ENCODE measurements at places on chromosomes 6 and 20.

- no peak for DNase-seq
These were observed 243.1 kb upstream of the RAB32 start for GRCh38 chr6:146300521-146300920.

- DNase-seq, result no peak
These were observed 1.8 kb downstream of the LZTS3 start for GRCh38 chr20:3171391-3172125.

DNA sequence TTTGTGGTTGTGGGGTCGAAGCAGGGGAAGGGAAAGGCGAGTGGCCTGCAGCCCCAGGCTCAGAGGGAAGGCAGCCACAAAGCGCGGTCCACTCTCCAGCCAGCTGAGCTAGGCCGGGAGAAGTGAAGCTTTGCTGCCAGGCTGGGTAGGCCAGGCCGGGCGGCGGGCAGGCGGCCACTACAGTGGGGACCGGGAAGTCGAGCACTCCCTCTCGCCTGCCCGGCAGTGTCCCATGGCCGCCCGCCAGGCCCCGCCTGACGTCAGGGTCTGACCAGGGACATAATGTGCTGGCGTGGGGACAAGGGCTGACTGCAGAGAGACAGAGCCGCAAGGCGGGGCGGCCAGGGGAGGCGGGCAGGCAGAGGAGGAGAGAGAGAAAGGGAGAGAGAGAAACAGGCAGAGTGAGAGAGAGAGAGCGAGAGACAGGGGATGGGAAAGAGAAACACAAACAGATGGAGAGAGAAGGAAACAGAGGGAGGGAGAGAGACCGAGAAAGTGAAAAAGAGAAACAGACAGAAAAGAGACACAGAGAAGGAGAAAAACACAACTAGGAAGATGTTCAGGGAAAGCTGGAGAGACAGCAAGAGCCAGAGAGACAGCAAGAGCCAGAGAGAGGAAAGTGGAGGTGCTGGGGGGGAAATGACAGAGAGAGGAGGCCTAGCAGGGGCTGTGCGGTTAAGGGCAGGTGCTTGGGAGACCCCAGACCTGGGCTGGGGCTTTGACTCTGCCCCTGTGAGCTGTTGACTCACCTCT is 94.5 kb upstream of the PTPN1 start:
- peak; percentile 89 for DNase-seq

DNA sequence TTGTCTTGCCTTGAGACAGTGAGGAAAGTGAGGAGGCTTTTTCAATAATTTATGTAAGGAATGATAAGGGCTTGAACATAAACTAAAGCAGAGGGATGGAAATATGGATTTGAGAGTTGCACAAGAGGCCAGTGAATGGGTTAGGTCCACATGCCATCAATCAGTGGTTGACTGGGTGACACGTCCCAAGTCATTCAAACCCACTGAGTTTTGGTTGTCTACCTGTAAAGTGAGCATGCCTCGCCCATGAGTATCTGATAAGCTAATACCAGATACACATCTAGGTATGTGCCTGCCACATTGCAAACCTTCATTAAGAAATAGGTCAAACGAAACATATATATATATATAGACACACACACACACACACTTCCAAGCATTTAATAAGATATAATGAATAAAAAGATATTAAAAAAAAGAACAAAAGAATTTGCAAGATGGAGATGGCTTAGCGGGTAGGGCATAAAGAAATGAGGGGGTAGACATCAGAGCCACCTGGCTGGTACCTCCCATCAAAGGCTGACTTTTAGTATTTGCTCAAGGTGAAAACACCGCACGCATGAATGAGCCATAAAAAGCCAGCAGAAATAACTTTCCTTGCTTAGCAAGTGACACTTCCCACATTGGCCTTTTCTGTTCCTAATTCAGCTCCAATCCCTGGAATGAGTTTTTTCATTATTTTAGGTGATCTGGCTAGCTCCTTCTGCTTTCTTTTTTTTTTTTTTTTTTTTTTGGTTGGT is 109.1 kb upstream of the GGTLC1 start:
- DNase-seq, result no peak

- no peak for DNase-seq
These were observed 183.4 kb upstream of the CNR1 start for GRCh38 chr6:88349511-88349910.

DNA sequence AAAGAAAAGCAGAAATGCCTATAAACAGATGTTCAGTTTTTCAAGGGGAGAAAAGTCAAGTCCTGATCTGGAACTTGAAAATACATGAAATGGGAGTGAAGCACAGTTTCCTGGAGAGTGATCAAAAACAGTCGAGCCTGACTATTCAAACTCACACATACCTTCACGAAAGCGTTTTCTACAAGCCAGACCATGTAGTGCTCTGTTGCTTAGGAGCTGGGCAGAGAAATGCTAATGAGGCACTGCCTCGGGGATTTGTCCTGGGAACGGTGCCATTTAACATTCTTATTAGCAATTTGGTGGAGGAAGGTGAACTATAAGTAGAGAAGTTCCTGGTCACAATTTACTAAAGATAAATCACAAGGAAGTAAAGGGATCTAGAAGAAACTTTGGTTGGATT is 5.9 kb downstream of the NHSL1 start:
- DNase-seq, result no peak

- DNase-seq, result no peak
These were observed 15.3 kb downstream of the IPCEF1 start for GRCh38 chr6:154341336-154341735.

DNA sequence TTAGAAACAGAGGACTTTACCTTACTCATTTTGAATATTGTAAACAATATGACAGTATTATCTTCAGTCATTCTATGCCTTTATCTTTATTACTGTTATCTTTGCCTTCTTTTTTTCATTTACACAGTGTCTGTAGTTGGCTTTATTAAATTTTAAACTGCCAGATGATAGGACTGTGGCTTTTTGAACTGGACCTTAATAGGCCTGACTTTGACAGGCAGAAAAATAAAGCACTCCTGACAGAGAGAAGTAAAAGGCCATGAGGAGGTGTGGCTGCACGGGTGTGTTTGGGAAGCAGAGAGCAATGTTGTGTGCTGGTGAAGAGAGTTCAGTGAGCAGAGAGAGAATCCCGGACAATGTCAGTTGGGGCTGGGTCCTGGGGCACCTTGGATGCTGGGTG is 7.8 kb downstream of the TRIM40 start:
- no peak for DNase-seq

- DNase-seq, result no peak
These were observed 40.1 kb upstream of the RNF144B start for GRCh38 chr6:18347021-18347577.

- DNase-seq, result no peak
These were observed 615.7 kb upstream of the CITED2 start for GRCh38 chr6:139990026-139990686.

DNA sequence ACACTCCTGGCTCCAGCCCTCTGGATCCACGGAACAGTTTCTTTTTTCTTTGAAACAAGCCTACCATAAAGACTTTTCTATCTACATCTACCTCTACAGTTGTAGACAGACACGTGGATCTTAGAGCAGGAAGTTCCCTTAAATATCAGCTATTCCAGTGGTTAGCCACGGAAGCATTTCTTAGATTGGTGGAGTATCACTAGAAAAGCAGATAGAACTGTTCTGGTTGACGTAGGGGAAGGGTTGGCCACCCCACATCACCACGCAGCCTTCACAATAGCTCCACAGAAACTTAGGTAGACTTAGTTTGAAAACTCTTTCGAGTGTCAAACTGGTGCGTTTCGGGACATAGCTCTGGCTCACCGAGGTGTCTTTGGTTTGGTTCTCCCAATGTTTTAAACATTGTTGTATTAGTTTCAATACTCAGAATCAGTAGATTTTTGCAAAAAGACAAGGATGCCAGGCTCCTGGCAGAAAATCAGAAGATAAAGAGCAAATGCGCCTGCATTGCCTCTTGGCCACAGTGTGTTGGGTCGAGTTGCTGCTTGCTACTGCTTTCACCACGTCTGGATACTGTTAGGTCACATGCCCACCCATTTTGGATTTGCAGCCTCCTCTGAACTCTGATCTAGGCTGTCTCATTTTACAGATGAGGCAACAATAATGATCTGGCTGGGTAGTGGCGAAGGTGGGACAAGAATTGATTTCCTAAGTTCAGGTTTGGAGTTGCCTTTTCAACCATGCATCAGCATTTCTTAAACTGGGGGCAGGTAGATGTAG is 71.5 kb upstream of the DTNBP1 start:
- DNase-seq, result no peak

GRCh38 chr6:99871641-99872040 is 122.4 kb downstream of the MCHR2 start:
- DNase-seq, result no peak

GRCh38 chr6:159963111-159963510 is 5.8 kb upstream of the IGF2R start:
- no peak for DNase-seq

DNA sequence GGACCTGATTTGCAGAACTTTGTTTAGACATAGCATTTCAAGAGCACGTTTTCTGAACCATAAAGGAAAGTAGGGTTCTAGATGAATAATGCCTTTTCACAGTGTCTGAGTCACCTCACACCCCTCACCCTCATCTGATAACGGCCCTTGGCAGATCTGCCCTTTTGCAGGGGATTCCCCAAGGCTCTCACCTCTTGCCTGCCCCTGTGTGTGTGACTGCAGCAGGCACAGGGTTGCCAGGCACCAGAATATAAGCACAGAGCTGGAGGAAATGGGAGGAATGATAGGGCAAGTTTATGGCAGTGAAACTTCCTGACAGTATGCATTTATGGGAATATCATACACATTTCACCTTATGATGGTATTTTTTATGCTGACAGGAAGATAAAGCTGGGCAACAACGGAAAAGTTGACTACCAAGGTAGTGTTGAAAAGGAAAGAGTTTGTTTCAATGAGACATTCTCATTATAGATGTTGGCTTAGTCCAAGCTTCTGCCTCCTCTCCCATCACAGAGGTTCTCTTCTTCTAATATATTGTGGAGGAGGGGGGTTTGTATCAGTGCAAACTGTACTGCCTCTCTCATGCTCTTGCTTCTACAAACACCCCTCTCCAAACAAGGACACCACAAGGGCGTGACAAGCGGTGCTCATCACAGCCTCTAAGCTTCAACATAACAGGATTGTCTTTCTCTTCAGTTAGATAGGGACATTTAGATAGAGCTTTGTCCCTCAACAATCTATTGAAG is 101.5 kb upstream of the BACH2 start:
- no peak for DNase-seq

- no peak for DNase-seq
These were observed 66.6 kb upstream of the CTNNBL1 start for GRCh38 chr20:37627060-37627766.

DNA sequence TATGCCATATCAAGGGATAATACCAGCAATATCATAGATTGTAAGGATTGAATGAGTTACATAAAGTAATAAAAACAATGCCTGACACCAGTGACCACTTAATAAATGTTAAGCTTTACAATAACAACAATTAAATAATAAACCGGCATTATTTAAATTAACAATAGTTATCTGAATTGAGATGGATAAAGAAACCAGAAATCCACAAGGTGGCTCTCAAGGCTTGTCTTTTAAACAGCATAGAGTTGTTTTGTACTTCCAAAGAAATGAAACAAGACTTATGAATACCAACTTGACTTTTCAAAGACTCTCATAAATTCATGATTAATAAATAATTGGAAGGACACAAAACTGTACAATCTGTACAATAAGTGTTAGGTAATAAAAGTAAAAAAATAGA is 203.1 kb downstream of the ASCC3 start:
- DNase-seq, result no peak

- no peak for DNase-seq
These were observed 153.7 kb downstream of the MOXD1 start for GRCh38 chr6:132247381-132248159.

GRCh38 chr6:41763470-41763869 is 16.2 kb downstream of the FRS3 start:
- DNase-seq, result no peak

GRCh38 chr20:19974630-19975435 is 42.3 kb upstream of the NAA20 start:
- peak; percentile 10 for DNase-seq

- DNase-seq, result no peak
These were observed 3.5 kb upstream of the LBP start for GRCh38 chr20:38342713-38343310.
